ENCODE measurements at places on chromosomes 7 and 10.

- DNase-seq = no peak
These were observed 41.6 kb upstream of the MET start for GRCh38 chr7:116630357-116630756.

GRCh38 chr7:119102291-119102690, 877.8 kb downstream of the ANKRD7 start:
- no peak for DNase-seq

GRCh38 chr7:75635036-75635435, 103.7 kb downstream of the HIP1 start:
- no peak for DNase-seq

GRCh38 chr7:138025215-138026186, 23.6 kb upstream of the CREB3L2 start:
- DNase-seq = no peak

GRCh38 chr10:131806146-131806545, 94.7 kb upstream of the PPP2R2D start:
- DNase-seq = no peak

GRCh38 chr7:111384065-111384891, 178.0 kb downstream of the IMMP2L start:
- DNase-seq = no peak

All from activated CD8-positive, alpha-beta memory T cell treated with anti-CD3 and anti-CD28 coated beads for 1 hour (primary cell).